Subcutaneous adipose tissue (tissue), 4 donors: ENCODE measurements at places on chromosomes 16 and 17. TPM values are rescaled to one million over a fixed set of nuclear protein-coding genes. Genes with fewer than 3 reads are reported as not detected.

The NOTUM gene
- not detected for total RNA-seq

The GDPD3 gene
- 3.6 TPM for total RNA-seq

The KRT12 gene
- not detected for total RNA-seq

The ABCC6 gene
- total RNA-seq = 2.2 TPM

The CDR2L gene
- total RNA-seq = 5.7 TPM

The CCL14 gene
- 33.5 TPM for total RNA-seq

The KCNH6 gene
- total RNA-seq = not detected

The FOXC2 gene
- total RNA-seq = not detected

The ZPBP2 gene
- total RNA-seq = not detected

The NFE2L1 gene
- 241 TPM for total RNA-seq

The IL17C gene
- total RNA-seq = not detected

The GUCY2D gene
- total RNA-seq = not detected

The SLC12A3 gene
- total RNA-seq = not detected

The MEIOC gene
- not detected for total RNA-seq

The ZNF594 gene
- 11.9 TPM for total RNA-seq

The SLC52A1 gene
- total RNA-seq = not detected

The ANKRD13B gene
- 19.4 TPM for total RNA-seq

The SDR42E2 gene
- not detected for total RNA-seq

The SYNGR3 gene
- not detected for total RNA-seq

The HS3ST4 gene
- total RNA-seq = not detected

The OSGIN1 gene
- total RNA-seq = 7.2 TPM

The STX1B gene
- total RNA-seq = 0.49 TPM

The CACNG3 gene
- not detected for total RNA-seq

The CPNE7 gene
- total RNA-seq = not detected
